ENCODE measurements at places on chromosomes 7 and 10.

DNA sequence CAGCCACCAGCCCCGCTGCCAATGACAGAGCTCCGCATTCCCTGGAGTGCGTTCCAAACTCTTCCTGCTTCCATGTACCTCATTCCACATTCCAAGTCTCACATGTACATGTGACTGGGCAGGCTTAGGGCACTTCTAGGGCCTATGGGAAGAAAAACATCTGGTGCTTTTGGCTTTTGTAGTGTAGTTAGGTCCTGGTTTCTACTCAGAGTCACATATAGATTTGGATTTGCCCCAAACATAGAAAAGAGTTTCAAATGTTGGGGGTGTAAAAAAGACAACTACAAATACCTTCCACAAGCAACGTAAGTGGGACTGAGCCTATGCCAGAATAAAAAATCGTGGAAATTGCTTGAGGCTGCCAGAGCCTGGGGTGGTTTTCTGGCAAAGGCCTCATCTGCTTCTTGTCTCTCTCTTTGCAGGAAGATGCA is 84.1 kb downstream of the ZNF467 start:
- DNase-seq: no peak

GRCh38 chr7:123661765-123662164 is 6.1 kb downstream of the LMOD2 start:
- DNase-seq: no peak

- DNase-seq: no peak
Observed at GRCh38 chr7:60017-60675, 132.2 kb upstream of the FAM20C start.

DNA sequence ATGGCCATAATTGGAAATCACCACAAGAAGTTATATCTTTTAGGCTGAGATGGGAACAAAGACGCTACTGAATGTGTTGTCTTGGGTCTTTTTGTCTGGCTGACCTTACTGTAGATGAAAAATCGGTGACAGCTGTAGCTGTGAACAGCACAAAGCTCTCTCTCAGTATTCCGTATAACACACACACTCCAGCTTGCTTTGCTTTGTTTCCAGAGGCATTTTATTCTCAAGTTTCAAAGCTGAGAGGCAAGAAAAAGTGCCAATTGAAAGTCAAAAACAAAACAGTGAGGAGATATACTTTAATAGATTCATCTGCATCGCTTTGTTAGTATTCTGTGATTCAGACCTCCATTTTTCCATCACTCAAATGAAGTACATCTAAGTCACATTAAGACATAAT is 39.6 kb upstream of the CABCOCO1 start:
- no peak for DNase-seq

GRCh38 chr7:99201027-99201426 is 6.9 kb downstream of the KPNA7 start:
- no peak for DNase-seq

- no peak for DNase-seq
Observed at GRCh38 chr10:98328163-98328562, 60.2 kb upstream of the LOXL4 start.

- DNase-seq: no peak
Observed at GRCh38 chr10:91891125-91892001, 17.9 kb downstream of the FGFBP3 start.

DNA sequence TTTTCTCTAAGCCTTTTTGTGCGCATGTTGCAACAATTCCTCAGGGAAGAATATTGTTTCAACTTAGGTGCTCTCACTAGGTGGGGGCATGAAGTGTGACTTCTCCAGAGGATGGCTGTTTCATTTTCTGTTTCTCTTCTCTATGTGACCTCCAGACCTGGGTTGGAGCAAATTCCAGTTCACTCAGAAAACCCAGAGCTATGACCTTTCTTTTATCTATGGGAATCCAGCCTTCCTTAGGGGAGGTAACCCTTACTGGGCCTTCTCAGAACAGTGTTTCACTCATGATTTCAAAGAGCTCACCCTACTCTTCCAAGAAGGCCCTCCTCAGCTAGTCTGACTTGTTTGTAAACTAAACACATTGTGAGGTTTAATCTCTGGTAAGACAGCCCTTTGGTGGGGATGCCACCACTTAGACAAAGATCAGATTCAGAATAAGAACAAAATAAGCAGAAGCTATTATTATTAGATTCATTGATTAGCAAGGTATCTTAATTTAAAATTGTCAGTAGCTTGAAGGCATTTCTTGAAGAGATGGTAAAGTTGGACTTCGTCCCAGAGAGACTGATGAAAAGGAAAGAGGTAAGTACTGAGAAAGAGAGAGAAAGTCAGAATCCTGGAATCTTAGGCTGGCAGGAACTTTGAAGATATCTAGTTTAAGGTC is 16.6 kb upstream of the TAS2R60 start:
- DNase-seq: no peak

All from activated B cell treated with CpG ODN at 0.5 μM for 24 hours (primary cell).